Pancreas (tissue), 10 donors: ENCODE measurements at places on chromosomes 13 and 19. TPM values are rescaled to one million over a fixed set of nuclear protein-coding genes. Genes with fewer than 3 reads are reported as not detected.

DNA sequence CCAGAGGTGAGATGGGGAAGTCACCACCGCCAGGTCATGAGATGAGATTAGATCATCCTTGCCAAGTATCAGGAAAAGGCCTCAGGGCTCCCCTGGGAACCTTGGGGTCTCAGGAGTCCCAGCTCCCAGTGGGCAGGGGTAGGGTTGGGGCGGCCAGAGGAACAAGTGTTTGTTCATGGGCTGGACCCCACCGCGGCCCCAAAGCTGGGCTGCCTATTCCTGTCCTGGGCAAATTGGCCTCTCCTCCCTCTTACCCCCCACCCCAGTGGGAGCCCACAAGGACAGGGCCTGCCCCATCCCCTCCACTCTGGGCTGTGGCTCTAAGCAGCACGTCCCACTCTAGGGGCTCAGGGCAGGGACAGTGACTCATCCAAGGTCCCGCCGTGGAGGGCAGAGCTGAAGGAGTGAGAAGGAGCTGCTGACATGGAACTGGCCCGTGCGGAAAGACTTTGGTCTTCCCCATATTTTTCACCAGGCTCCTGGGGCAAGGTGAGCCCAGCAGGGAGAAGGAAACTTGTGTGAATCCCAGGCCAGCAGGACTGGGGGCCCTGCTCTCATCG lies 4.0 kb upstream of the HCN2 start:
- no peak for DNase-seq

DNA sequence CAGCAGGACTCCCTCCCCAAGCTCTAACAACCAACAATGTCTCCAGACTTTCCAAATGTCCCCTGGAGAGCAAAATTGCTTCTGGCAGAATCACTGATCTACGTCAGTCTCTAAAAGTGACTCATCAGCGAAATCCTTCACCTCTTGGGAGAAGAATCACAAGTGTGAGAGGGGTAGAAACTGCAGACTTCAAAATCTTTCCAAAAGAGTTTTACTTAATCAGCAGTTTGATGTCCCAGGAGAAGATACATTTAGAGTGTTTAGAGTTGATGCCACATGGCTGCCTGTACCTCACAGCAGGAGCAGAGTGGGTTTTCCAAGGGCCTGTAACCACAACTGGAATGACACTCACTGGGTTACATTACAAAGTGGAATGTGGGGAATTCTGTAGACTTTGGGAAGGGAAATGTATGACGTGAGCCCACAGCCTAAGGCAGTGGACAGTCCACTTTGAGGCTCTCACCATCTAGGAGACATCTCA lies 6.2 kb upstream of the CEACAM5 start:
- DNase-seq = no peak

DNA sequence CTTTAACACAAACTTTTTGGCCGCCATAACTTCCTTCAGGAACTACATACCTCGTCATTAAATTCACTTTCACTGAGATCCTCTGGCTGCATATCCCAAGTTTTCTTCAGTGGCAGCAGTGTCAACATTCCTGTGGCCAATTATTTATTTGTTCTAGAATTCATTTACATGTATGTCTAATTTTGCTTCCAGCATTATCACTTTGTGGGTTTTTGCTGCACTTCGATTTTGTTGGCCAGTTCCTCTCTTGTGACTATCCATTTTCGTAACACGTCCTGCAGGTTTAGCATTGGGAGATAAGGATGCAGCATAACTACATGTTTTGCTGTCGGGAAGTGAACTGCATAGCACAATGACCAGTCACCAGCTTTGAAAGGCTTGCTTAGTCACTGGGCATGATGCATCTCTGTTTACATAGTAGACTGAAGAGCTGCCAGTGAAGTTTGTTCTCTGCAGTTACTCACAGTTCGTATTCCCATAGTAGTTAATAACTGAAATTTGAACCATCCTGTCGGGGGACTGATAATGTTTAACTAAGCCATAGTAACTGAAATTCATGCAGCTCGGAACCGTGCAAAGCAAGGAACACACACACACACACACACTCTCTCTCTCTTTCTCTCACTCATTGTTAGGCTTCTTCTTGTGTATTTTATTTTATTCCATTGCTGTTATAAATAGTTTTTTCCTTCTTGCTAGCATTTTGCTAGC lies 28.3 kb downstream of the ZNF507 start:
- DNase-seq = no peak

DNA sequence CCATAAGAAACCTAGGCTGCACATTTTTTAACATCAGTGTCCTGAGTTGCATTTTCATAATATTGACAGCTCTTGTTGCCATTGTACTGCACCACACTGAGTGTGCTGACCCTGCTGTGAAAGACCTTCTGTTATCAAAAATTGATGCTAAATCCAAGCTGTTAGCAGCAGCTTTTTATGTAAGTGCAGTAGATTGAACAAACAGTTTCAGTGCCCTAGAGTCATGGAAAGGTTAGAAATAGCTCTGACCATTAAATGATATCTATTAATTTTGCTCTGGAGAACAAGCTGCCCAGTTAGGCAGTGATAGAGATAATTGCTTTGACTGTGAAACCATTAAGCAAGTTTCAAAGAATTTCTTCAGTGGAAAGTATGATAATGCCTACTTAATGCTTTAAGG lies 1289.2 kb upstream of the PCDH20 start:
- no peak for DNase-seq

DNA sequence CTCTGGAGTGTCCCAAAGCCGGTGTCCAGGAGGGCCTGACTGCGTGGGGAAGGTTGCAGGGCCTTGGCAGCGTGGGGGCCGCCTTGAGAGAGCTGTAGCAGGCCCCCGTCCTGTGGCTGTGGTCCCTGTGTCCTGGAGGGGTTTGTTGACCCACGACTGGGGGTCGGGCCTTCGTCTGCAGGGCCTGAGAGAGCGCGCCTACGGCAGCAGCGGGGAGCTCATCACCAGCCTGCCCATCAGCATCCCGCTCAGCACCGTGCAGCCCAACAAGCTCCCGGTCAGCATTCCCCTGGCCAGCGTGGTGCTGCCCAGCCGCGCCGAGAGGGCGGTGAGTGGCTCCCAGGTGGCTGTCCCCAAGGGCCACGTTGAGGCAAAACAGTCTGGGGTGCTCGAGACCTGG lies 18.5 kb downstream of the PLEKHJ1 start:
- DNase-seq = no peak

DNA sequence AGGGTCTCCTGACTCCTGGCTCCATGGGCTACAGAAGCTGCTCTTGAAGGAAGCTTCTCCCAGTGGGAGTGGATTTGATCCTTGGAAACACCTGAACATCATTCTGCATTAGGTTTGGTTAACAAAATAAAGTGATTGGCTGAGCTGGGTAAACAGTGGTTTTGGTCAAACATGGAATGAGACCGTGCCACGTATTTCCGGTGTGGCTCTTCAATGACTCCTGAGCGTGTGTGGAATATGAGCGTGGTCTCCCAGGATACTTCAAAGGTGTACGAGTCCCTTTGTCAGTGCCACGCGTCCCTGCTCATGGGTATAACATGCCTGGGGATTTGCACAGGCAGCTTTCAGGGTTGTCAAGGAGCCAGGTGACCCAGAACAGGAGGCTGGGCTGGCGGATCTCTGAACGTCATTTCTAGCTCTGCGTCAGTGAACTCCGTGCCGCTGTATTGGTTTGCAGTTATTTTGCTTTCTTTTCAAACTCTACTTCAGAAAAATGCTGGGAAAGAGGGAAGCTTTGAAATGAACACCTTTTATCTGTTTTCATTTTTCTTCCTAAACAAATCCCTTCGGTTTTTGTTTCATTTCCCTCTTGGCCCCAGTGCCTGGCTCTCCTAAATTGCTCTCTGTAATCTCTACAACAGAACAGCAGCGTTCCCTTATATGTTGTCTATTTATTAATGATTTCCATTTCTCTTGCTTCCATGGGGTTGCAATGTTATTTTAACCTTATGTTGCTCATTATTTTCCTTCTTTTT lies 26.3 kb upstream of the GJB6 start:
- no peak for DNase-seq

- peak; percentile 89 for DNase-seq
Measured at GRCh38 chr19:2270423-2271233, 11.3 kb downstream of the PEAK3 start.

The HNRNPM gene
- total RNA-seq = 72.6 TPM

GRCh38 chr19:40035996-40036395 lies 20.0 kb downstream of the ZNF780B start:
- no peak for DNase-seq

The CCDC169 gene
- 0.28 TPM for total RNA-seq

DNA sequence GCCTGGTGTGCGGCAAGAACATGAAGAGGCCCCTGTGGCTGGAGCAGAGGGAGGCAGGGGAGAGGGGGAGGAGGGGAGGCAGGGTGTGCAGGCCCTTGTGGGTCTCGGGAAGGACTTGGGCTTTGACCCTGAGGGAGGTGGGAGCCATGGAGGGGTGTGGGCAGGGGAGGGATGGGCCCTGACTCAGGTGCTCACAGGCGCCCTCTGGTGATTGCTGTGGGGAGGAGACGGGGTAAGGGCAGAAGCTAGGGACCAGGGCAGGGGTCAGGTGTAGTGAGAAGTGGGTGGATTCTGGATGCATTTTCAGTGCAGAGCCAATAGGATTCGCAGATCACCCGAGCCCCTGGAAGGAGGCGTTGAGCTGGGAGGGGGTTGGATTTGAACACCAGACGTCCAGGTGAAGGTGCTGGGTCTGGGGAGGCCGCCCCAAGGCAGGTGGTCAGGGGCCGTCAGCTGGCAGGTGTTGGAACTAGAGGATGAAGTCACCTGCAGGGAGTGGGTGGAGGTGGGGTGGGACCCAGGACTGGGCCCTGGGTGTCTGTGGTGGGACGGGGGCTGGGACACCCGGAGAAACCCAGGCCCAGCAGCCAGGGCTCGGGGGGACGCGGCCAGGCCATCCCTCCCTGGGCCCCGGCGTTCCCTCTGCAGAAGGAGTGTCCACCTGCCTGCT lies 185.4 kb downstream of the KDM4B start:
- DNase-seq = no peak

- DNase-seq = no peak
Measured at GRCh38 chr13:42260903-42261654, 10.9 kb upstream of the AKAP11 start.

The MCF2L gene
- total RNA-seq = 21.4 TPM

The EXOSC5 gene
- total RNA-seq = 33.7 TPM

DNA sequence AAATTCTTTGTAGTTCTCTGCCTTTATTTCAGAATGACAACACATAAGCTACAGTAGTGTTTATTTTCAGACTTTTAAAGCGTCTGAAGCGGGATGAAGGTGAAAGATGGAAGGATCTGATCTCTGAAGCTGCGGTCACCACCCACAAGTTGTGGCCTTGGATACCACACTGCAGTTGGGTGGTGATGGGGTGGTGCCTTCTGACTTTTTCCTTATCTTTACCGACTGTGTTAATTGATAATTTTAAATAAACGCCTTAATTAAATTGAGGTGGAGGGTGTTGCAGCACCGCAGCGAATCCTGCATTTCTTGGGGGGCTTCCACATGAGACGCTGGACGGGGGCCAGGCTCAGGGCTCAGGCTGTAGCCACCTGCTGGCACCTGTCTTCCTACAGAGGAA lies 1.3 kb downstream of the TFDP1 start:
- peak; percentile 8 for DNase-seq

DNA sequence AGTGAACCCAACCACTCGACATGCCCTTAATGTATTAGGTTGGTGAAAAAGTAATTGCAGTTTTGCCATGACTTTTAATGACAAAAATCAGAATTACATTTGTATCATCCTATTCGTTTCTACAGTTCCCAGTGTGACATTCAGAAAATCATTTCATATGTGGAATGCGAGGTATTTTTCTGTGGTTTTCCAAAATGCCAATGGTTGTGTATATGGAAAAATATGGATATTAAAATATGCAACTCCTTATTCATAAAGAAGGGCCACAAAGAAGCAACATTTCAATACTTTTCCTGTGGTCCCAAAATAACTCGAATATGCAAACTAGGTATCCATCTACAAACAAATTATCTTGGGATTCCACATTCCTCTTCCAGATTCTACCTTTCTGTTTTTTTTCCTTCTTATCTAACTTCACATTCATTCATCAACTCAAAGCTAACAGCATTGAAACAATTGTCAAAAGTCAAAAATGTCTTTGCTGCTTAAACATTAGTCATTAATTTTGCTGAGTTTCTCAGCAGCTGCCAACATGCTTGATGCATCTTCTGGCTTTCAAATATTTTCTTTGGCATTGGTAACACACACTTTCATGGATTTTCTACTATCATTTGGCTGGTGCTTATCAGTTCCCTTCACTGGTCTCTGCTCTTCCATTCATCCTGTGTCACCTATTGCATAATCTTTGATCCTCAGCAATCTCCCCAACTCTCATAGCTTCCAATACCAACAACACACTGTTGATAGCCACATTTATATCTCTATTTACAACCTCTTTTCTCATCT lies 1445.4 kb downstream of the EFNB2 start:
- DNase-seq = no peak

GRCh38 chr19:10079031-10079453 lies 7.1 kb upstream of the SHFL start:
- peak; percentile 68 for DNase-seq

GRCh38 chr19:51799774-51800472 lies 5.0 kb downstream of the FPR3 start:
- no peak for DNase-seq

GRCh38 chr13:79516595-79516994 lies 35.6 kb downstream of the NDFIP2 start:
- DNase-seq = no peak

DNA sequence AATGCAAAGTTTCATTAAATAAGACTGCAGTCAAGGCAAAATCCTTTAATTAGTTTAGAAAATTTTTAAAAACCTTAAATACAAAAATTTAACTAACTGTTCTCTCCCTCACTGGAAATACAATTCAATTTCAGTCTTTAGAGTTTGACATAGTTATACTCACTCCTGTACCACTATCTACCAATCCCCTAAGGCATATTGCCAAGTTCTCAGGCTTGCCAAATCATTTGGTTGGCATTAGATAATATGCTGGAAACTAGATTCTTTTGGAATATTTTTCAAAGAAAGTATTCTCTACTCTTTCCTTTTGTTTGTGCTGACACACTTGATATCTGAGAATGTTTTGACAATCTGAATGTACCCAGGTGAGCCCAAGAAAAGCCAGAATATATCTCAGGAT lies 77.2 kb downstream of the TSC22D1 start:
- DNase-seq = no peak

The LYPD5 gene
- 0.20 TPM for total RNA-seq

- no peak for DNase-seq
Measured at GRCh38 chr13:30027569-30028455, 177.4 kb upstream of the UBL3 start.

The NOVA2 gene
- 0.43 TPM for total RNA-seq

DNA sequence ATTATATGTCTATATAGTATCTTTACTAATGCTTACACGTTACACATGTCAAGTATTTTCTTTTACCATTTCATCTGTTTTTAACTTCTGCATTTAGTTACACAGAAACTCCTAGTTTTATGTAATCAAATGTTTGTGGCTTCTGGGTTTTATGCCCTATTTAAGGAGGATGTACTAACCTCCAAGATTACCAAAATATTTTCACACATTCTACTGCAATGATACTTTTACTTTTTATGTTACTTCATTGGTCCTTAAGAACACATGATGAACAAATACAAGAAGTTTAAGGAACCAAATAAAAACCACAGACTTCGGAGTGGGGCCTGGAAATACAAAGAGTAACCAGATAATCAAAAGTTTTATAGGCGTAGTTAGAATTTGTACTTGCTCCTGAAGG lies 37.2 kb downstream of the ZC3H13 start:
- no peak for DNase-seq

The ZIM2 gene
- 0.52 TPM for total RNA-seq

The SIGLECL1 gene
- total RNA-seq = not detected
